ENCODE measurements at places on chromosomes 3 and 15.

DNA sequence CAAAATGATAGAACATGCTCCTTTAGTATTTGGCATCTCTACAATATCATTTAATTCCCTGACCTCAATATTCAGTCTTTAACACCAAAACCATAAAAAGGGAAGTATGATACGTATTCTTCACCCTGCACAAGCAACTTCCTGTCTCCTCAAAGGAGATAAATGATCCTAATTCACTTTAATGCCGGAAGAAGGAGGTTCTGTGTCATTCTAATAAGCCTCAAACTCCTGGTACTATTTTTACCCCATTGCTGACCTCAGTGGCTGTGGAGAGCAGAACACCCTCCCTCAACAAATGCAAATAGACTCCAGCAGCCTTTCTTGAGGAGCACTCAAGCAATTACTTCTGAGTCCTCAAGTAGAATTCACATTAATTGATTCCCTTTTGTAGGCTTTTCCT is 173.3 kb downstream of the TMEM108 start:
- no peak for DNase-seq

DNA sequence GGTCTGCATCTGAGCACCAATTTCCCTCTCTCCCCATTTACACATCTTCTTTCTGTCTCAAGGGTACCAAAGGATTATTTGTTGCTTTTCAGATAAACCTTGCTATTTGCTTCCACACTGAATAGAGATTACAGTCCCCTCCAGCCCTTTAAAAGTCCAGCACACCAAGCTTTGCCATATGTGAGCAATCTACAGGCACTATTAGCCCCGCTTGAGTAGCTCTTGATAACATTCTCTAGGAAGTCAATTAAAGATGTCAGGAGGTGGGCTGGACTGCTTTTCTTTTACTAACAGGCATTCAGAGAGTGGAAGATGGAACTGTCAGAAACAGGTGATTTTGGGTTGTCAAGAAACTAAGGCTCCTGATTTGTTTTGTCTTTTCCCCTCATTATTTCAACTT is 417.0 kb downstream of the ROBO2 start:
- DNase-seq, result no peak

GRCh38 chr3:4634894-4635293 is 141.7 kb downstream of the ITPR1 start:
- no peak for DNase-seq

DNA sequence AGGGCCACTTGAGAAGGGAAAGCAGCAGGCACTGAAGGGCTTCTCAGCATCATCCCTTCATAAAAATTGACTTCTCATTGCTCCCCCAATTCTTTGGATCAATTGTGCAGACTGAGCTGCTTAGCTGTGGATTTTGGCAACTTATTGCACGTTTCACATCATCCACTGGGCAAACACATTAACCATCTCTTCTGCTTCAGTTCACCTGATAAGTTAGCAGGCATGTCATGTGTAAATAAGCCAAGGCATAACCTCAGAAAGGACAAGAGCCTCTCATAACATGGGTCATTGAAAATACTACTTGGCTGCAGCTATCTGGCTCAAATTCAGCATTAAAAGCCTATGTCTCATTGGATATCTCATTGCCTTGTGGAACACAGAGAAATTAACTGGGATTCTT is 366.5 kb downstream of the LRRC3B start:
- DNase-seq, result no peak

- DNase-seq, result peak; percentile 51
Measured at GRCh38 chr15:87419344-87419743, 837.2 kb downstream of the NTRK3 start.

DNA sequence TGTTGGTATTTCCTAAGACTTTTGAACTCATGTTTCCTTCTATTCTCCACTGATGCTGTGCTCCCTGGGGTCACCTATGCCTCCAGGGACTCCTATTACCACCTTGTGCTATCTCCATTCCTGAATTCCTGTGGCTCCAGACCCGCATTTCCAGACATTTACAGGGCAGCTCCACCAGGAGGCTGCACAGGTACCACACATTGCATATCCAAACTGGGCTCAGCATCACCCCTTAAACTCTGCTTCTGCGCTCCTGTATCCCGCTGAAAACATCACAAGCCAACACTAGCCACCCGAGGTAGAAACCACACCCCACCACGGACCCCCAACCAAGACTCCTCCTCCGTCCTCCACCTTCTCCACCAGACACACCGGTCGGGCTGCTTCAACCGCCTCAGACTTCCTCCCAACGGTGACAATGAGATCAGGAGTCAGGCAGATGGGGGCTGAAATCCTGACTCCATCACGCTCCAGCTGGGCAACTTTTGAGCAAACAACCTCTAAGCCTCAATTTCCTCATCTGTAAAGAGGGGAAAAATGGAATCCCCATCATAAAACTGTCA is 10.4 kb downstream of the TNK2 start:
- DNase-seq, result no peak

GRCh38 chr3:146128179-146128578 is 32.8 kb downstream of the PLOD2 start:
- DNase-seq, result no peak

GRCh38 chr3:111311709-111312235 is 230.2 kb upstream of the CD96 start:
- DNase-seq, result no peak

DNA sequence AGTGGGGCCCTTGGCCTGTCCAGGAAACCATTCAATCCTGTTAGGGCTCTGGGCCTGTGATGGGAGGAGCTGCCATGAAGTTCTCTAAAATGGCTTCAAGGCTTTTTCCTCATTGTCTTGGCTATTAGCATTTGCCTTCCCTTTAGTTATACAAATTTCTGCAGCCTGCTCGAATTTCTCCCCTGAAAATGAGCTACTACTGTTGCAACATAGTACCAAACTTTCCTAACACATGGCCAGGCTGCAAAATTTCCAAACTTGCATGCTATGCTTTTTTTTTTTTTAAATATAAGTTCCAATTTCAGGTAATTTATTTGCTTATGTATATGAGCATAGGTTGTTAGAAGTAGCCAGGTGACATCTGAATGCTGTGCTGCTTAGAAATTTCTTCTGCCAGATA is 560.8 kb upstream of the TBL1XR1 start:
- no peak for DNase-seq

GRCh38 chr3:126442094-126442855 is 33.4 kb downstream of the ZXDC start:
- no peak for DNase-seq

DNA sequence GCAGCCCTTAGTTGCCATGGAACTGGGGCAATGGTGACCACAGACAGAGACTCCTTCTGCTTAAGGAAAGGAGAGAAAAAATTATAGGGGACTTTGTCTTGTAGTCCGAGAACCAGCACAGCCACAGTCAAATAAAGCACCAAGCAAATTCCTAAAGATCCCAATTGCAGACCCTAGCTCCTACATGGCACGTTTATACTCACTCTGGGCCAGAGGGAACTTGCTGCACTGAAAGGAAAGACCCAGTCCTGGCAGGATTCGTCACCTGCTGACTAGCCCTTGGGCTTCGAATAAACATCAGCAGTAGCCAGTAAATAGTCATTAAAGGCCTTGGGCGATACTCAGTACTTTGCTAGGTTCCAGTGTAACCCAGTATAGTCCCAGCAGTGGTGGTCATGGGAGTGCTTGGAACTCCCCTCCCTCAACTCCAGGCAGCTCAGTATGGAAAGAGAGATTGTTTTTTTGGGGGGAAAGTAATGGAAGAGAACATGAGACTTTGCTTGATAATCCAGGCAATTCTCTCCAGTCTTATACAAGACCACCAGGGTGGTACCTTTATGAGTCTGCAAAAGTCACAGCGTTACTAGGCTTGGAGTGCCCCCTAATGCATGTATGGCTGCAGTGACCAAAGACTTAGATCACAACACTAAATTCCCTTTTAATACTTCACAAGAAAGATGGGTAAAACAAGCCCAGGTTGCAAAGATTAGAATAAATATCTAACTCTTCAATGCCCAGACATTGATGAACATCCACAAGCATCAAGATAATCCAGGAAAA is 66.4 kb upstream of the AGTR1 start:
- no peak for DNase-seq

- DNase-seq, result peak; percentile 27
Measured at GRCh38 chr3:169241991-169242707, 421.4 kb downstream of the MECOM start.

GRCh38 chr3:28042707-28043106 is 198.7 kb upstream of the CMC1 start:
- DNase-seq, result no peak

GRCh38 chr3:156518726-156519125 is 36.2 kb downstream of the SSR3 start:
- DNase-seq, result no peak

- no peak for DNase-seq
Measured at GRCh38 chr3:112746675-112747280, 99.9 kb downstream of the CD200R1L start.

- no peak for DNase-seq
Measured at GRCh38 chr3:151171145-151171757, 31.8 kb downstream of the GPR171 start.

- no peak for DNase-seq
Measured at GRCh38 chr3:176992978-176993377, 204.3 kb downstream of the TBL1XR1 start.

Measured in HFFc6 (cell line).